HT-29 (cell line): ENCODE measurements at places on chromosomes 11 and 22. TPM values are rescaled to one million over a fixed set of nuclear protein-coding genes. Genes with fewer than 3 reads are reported as not detected.

DNA sequence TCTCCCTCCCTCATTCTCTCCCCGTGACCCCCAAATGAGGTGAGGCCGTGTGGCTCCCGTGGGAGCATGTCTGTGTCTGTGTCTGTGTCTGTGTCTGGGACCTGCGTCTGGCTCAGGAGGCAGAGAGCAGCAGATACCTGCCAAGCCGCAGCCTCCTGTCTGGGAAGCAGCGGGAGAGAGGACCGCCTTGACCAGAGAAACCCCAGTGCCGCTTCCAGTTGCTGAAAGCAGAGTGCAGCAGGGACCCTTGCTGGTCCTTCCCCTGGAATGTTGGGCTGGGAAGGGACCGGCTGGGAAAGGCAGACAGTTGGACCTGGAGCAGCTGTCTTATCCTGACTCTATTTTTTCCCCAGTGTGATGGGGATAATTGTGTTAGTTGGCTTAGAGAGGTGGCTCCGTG lies 525 bp downstream of the CSDC2 start:
- no peak for DNase-seq

DNA sequence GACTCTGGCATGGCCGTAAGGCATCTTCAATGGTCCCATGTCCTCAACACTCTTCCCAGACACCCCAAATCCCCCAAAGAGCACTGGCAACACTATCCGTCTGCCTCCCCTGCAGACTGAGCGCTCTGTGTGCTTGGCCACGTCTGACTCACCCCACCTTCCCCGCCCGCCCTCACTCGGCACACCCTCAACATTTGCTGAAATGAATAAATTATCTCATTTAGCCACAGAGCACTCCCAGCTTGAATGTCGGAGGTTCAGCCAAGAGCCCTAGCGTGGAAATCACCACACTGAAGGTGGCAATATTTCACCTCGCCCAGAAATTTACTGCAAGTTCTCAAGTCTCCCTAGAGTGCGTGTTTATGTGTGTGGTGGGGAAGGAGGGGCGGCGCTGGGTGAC lies 46.6 kb upstream of the TCF20 start:
- DNase-seq: peak; percentile 39

DNA sequence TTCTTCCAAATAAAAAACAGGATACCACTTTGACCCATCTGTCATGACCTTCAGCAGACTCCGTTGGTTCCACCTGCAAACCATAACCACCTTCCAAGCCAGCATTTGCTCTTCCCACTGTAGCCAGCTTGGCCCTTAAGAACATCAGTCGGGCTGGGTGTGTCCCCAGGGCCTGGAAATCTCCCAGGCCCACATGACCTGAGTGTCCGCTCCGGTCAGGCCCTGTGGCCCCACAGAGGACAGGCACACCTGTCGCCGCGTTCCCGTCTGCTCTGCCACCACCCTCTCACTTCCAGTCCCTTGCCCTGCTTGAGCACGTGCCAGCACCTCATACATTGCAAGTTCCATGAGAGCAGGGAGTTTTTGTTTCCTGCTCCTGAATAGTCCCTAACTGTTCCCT lies 65.7 kb upstream of the PITPNB start:
- DNase-seq: no peak

DNA sequence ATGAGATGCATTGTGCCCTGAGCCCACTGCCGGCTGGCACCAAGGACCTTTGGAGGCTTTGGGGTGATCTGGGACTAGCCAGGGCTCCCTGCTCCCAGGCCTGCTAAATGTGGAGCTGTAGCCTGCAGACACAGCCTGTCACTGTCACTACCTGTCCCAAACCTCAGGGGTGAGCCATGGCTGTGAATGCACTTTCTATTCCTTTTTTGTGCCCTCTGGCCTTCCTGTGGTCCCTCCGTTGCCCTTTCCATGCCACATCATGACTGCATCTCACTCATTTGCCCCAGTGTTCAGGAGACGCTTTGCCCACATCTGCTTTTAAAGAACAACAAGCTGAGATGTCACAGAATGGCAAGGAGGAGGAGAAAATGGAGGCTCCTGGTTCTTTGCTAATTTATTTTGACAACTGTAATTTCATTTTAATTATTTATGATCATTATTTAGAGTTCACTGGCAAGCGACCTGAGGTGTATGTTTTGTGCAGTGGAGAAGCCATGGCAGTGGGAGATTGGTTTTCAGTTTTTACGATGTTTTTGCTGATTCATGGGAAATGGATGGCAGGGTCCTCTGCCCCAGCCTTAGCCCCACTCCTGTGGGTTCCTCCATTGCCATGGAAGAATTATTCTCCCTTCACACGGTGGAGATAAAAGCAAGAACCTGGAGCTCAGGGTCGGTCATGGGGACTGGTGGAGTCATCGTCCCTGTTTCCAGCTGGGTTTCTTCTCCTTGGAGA lies 69.2 kb downstream of the TSPAN18 start:
- DNase-seq: no peak

- DNase-seq: no peak
These were observed 36.1 kb downstream of the MMP20 start for GRCh38 chr11:102589047-102589459.

GRCh38 chr11:1729692-1730011 lies 20.7 kb downstream of the IFITM10 start:
- DNase-seq: no peak

- DNase-seq: peak; percentile 90
These were observed 29.2 kb upstream of the XBP1 start for GRCh38 chr22:28829358-28830181.

DNA sequence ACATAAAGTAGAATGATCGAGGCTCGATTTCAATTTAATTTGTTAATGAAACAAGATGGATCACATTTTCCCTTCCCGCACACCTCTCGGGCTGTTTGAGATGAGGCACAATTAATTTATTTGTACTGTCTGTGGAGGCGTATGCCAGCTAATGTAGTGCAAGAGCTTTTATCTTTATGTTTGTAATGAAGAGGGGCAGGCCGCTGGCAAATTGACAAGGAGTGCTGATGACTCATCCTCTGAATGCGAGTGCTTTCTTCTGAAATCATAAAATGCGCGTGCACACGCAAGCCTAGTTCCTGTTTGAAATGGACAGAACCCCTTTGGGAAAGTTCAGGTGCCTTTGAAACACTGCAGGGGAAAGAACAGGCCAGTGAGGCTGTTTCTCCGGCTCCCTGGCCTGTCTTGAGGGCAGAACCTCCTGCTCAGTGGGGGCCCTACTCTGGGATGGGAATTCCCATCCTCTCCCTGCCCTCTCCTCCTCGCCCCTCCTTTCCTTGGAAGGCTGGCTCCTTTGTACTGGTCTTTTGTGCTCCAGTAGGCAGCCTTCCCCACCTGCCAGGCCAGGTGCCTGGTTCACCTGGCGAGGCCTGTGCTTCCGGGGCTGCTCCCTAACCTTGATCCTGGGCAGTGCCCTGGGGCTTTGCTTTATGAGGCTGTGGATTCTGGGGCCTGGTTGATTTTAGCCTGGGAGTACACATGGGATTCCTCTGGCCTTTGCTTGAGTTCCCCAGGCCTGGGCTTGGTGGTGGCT lies 50.3 kb downstream of the TEAD1 start:
- DNase-seq: peak; percentile 100

DNA sequence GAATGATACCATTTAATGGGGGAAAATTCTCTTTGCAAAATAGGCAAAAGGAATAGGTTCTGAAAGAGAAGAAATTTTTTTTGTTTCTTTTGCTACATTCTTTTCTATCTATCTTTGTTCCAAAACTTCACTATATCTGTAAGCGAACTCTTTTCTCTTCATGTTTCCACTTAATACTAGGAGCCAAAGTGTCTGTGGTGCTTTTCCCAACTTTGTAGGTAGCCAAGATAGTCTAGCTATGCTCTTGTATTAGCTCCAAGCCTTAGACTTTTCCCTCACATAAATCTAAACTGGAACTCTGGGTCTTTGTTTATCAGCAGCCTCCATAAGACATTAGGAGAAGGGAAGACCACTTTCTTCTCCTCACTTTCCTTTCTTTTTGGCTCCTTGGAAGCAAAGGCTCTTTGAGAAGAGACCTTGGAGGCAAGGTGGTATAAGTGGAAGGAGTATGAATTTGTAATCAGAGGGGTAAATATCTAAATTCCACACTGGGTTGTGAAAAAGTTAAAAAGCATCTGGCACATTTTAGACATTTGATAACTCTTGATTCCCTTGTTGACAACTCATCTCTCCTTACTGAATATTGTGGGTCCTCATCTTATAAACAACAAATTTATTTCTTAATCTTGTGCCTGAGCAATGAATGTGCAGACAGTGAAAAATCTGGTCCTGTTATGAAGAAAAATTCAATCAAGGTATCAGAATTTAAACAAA lies 130.0 kb downstream of the EHF start:
- no peak for DNase-seq

DNA sequence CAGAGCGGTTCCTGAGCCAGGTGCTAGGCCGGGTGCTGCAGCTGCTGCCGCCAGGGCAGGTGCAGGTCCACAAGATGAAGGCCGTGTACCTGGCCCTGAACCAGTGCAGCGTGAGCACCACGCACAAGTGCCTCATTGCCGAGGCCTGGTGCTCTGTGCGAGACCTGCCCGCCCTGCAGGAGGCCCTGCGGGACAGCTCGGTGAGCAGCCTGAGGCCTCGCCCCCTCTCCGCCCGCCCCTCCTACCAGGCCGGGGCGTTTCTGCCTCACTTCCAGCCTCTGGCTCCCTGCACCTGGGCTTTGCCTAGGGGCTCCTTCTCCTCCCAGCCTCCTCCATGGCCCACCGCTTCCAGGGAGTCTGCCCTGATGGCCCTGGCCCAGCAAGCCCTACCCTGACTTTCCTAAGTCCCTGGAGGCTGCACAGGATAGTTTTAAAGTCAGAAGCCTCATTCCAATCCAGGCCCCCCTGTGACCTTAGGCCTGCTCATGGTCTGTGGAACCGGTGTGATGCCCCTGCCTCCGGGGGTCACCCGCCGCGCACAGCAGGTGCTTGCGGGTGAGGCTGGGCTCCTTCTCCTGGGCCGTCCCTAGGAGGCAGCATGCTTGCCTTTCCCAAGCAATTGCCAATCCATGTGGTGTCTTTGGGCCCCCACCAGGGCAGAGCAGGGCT lies 5.5 kb downstream of the TCIRG1 start:
- peak; percentile 34 for DNase-seq

GRCh38 chr11:122108192-122108799 lies 7.7 kb downstream of the BLID start:
- peak; percentile 52 for DNase-seq

DNA sequence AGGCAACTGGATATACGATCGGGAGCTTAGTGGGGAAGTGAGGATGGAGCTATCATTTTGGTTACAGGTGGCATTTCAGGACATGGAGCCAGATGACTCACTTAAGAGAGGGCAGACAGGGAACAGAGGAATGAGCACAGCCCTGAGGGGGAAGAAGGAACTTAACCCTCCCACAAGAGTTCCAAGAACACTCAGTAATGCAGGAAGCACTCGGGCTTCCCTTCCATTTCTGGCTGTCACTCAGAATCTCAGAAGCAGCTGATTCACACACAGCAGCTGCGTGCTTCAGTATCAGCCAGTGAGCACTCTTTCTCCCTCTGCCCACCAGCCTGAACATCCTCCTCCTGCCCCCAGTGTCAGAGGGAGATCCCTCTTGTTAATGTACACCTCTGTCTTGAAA lies 34.8 kb downstream of the EFCAB6 start:
- no peak for DNase-seq

GRCh38 chr11:23688835-23689234 lies 808.0 kb upstream of the LUZP2 start:
- peak; percentile 74 for DNase-seq

DNA sequence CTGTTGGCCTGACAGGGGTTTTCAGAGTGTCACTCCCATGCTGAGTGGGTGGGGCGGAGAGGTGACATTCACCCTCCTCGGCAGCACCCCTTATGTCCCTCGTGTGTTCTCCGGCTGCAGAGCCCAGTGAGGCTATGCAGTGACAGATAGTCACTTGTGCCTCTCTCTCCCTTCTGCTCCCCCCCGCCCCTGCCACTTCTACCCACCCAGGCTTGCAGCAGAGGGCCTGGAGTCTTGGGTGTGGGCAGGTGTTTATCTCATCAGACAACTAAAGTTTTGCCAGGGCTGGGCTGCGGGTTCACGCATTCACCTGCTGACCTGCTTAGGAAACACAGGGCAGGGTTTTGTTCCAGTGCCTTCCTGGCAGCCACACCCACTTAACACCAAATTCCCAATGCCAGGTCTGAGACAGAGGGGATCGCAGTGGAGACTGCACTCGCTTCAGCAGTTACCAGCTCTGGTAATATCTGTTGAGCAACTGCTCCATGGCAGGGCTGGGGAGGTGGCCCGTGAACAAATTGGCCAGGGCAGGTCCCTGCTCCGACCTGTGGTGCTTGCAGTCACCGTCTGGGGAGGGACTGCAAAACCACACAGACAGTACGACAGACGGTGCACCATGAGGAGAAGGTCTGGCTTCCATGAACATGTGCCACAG lies 50.5 kb upstream of the ADA2 start:
- no peak for DNase-seq

GRCh38 chr11:57648801-57649735 lies 644 bp downstream of the YPEL4 start:
- no peak for DNase-seq

DNA sequence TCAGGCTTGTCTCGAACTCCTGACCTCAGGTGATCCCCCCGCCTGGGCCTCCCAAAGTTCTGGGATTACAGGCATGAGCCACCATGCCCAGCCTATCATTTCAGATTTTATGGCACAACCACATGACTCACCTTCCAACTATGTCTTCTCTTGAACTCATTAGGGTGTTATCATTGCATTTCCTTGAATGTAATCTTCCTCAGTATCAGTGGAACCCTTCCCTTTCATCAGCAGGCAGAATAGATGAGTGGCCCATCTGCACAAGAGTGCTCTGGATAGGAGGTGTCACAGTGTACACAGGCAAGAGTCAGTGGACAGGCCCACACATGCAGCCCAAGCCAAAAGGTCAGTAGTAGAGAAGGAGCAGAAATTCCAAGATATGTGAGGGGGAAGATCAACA lies 29.1 kb upstream of the AQP11 start:
- no peak for DNase-seq

- DNase-seq: no peak
These were observed 49.7 kb downstream of the PANX1 start for GRCh38 chr11:94178331-94178730.

DNA sequence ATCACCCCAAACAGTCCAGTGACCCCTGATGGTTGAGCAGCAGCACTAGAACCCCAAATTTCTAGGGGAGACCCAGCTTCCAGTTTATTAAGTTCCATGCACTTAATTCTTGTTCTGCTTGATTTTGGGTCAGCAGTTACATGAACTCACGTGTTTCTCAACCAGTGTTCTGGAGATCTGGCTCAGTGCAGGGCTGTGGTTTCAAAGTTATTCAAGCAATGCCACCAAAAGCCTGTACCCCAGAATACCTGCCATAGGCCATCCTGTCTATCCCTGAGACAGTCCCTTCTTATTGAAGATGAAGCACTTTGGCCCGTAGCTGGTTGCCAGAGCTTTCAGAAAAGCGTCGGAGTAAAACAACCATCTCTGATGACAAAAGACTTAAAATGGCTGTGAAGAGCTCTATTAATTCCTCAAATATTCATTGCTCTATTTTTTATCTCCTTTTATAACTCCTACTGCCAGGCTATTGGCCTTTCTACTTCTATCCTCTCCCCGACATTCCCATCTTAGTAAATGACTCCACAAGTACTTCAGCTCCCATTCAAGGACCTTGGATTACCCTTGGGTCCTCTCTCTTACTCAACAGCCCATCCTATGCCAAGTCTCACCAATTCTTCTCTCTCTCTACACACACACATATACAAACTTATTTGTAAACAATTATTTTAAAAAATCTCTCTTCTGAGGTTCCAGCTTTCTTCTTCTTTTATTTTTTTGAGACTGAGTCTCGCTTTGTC lies 18.0 kb upstream of the VPREB1 start:
- no peak for DNase-seq

The TMEM132A gene
- 35.6 and 37.5 TPM in 2 replicates for total RNA-seq

The ANGPTL5 gene
- not detected in 2 replicates for total RNA-seq

The TIRAP gene
- 11.6 and 12.3 TPM in 2 replicates for total RNA-seq

The NAGA gene
- 20.8 and 26.8 TPM in 2 replicates for total RNA-seq
